ENCODE measurements at places on chromosomes 2 and 18. TPM values are rescaled to one million over a fixed set of nuclear protein-coding genes. Genes with fewer than 3 reads are reported as not detected.

Gene CYS1
- total RNA-seq: 0.43 TPM

Gene CTDP1
- total RNA-seq: 18.6 TPM

DNA sequence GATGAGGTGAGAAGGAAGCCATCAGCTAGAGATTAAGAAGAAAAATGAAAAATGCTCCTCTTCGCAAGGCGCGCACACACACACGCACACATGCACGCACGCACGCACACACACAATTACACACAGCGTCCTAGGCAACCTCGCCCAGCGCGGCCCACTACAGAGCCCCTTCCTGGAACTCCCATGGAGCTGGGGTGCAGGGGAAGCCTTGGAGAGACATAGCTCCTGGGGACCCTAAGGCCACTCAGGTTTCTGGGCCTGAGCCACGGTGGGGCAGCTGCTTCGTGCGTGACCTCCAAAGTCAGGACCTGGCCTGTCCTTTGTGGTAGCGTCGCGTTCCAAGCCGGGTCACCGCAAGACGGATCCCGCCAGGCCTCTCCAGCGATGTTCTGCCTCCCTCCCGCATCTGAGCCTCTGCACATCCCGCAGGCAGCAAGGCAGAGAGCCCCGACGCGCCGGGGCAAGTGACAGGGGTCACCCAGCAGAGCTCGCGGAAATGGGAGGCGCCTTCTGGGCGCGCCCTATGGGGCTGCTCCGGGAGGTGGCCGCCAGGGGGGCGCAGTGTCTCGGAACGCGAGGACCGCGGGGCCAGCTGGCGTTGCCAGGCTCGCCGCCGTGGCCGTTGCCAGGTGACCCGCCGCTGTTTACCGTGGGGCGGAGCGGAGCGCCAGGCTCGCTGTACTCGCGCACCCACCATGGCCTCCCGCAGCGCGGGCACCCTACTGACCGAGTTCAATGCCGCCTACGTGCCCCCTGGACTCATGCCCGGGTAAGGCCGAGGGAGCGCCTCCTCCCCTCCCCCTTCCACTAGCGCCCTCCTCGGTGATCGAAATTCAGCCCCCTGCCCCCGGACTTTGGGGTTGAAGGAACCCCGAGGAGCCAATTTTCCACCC, 79.0 kb downstream of the CIB4 start:
- peak; percentile 51 for DNase-seq

- DNase-seq: no peak
Measured at GRCh38 chr2:168062936-168063335, 184.5 kb downstream of the STK39 start.

GRCh38 chr2:225465827-225466226, 66.3 kb downstream of the NYAP2 start:
- DNase-seq: no peak

DNA sequence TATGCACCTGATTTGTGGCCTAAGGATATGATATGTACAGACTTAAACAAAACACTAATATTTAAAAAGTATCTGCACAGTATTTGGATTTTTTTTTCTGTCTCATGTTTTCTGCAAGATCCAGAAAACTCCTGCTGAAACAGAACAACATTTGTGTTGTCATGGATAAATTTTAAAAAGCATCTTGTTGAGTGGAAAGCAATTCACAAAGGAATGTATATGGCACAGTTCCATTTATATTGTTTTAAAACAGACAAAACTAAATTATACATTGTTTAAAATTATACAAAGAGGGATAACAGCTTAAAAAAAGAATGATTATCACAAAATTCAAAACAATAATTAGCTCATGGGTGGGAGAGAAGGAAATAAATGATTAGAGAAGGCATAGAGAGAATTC, 193.5 kb downstream of the PPP1R1C start:
- DNase-seq: no peak

DNA sequence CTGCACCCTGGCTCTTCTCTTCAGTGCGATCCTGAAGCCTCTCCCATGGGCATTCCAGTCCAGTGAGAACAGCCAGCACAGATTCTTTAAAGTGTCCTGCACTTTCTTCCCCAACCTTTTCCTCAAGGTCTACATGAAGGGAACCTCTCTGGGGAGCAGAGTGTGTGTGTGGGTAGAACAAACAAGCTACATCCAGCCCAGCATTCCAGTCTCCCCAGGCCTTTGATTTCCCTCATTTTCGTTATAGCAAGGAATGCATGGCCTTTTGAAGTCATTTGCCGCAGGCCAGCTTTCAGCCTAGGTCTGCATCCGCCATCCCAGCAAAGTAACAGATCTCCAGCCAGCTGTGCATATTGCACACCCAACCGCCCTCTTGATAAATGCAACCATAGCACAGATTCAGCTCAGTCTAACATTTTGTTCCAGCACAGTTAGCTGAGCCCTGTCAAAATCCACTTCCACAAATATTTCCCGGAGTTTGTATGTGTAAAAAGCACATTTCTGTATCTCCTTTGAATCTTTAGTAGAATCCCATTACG, 44.6 kb downstream of the CD8B2 start:
- no peak for DNase-seq

DNA sequence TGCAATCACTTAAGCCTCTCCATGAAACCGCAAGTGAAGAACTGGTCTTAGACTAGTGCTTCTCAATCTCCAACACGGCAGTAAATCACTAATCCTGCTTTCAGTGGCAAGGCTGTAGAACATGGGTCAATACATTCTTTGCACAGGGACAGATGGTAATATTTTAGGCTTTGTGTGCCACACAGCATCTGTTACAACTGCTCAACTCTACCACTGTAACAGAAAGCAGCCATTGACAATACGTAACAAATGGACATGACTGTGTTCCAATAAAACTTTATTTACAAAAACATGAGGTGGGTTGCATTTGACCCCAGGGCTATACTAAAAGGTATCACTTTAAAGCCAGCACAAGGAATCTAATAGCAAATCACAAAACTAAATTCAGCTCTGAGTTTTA, 51.1 kb downstream of the RNF152 start:
- no peak for DNase-seq

DNA sequence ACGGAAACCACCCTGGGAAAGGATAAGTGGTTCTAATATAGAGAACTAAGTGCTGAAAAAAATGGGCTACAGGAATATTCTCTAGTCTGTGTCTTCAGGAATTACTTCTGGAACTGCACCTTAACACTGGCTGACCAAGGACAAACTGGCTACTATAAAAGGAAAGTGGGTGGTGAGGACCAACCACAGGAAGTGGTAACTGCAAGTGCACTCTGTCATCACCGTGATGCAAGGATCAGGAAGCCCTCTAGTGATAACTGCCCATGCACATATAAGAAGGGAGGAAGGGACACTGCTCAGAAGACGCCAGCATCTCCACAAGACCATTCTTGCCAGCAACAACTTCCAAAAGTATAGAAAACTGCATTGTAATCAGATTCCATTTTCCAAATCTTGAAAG, 424.4 kb upstream of the RGPD4 start:
- DNase-seq: no peak

- no peak for DNase-seq
Measured at GRCh38 chr2:130371723-130372054, 15.8 kb downstream of the PTPN18 start.

GRCh38 chr2:233404222-233404621, 49.9 kb downstream of the DGKD start:
- DNase-seq: peak; percentile 68

Data from PC-9 (cell line).